AML-193 (cell line): ENCODE measurements at places on chromosomes 3 and 15.

DNA sequence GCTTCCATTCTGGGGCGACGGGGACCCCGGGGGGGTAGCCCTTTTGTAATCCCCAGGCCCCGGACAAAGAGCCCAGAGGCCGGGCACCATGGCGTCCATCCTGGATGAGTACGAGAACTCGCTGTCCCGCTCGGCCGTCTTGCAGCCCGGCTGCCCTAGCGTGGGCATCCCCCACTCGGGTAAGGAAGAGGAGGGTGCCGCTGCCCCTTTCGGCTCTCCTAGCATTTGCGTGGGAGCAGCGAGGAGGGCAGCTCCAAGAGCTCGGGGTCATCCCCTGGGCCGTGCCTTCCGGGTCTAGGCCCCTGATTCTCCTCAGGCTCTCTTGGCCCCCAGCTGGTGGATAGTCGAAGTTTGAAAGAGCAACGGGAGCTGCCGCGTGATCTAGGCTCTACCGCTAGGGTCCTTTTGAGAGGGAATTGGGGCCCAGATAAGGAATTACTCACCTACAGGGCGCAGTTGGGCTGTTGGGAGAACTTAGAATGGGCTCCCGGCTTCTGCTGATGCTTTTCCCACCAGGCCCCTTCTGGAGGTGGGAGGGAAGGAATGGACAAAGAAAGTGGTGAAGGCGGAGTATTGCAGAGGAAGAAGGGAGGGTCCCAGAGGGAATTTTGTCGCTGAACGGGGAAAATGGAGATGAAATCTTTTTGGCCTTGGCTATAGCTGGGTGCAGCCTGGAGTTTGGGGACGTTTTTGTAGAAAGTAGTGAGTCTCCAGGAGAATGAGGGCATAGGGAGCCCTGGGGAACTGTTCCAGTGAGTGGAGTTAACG is 615 bp downstream of the VPS18 start:
- DNase-seq = peak; percentile 80

GRCh38 chr3:175392653-175393052 is 533.5 kb downstream of the NAALADL2 start:
- no peak for DNase-seq

GRCh38 chr15:80732167-80732566 is 37.1 kb downstream of the ABHD17C start:
- DNase-seq = no peak

DNA sequence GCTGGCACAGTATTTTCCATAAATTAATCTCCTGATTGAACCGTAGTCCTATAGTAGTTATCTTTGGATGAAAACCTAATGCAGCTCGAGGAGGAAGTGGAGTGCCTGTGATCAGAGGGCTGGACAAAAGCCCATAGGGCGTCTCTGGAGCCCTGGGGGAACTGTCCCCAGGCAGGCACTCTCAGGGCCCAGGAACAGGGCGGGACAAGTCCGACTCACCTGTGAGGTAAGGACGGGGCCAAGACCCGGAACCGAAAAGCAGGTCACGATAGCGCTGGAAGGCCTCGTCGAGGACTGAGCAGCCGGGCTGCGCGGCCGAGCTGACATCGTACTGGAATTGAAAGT is 341 bp downstream of the HEXA start:
- peak; percentile 37 for DNase-seq

DNA sequence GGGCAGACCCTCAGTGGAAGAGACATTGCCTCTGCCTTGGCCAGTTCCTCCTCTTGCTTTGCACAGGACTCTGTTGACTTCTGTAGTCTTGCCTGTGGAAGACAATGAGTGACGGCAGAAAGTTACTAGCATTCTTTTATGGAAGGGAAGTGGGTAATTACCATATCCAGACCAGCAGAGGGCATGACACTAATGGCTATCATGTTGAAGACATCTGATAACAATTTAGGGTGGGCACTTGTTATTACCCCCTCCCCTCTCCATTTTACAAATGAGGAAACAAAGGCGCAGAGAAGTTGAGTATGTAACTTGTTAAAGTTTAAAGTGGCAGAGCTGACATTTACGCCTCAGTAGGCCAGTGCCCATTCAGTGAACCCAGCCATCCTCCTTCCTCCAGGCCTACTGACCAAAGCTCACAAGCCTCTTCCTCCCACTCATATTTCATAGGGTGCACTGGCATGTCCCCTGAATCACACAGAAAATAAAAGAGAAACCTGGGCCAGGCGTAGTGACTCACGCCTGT is 48.2 kb upstream of the FMN1 start:
- peak; percentile 15 for DNase-seq

DNA sequence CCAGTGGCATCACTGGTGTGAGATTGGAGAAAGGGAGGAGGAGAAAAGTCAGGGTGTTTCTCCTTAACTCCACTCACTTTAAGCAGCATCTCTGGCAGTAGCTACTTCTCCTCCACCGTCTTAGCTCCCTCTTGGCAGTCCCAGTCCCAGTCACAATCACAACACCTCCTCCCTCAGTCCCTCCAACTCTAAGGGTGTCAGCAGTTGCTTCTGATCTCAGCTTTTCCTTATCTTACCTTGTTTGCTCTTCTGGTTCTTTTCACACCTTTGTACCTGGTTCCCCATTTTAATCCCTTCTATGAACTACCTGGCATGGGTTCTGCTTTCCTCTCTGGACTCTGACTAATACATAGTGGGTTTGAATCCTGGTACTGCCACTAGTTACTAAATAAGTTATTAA is 188.3 kb upstream of the CTDSPL start:
- no peak for DNase-seq

DNA sequence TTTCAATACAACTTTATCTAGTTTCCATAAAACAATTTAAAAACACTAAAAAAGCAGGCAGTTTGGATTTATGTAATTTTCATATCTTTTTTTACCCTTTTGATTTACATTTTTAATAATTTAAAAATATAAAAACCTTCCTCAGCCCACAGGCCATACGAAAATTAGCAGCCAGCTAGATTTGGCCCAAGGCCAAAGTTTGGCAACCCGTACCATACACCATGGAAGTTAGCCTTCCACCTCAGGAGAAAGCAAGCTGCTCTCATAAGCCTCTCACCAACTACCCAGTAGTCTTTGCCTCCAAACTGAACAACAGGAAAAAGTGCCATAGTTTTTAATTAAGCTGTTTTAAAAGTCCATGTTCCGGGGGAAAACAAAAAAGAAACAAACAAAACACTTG is 107.3 kb upstream of the TRIM42 start:
- no peak for DNase-seq

DNA sequence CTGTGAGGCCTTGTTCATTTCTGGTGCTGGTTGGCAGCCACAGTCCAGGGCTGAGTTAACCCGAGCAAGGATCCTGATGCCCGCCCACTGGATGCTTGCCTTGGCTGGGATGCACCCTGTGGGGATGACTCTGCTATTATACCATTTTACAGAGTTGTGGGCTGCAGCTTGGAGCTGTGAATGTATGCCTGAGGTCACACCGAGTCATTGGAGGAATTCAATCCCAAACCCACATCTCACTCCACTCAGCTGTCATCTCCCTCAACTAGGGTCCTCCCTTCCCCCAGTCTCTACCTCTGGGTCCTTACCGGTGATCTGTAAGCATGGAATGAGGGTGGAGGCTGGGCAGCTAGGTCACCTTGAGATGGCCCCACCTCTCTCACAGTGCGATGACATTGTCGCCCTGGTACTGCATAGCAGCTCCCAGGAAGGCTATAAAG is 22.1 kb downstream of the MAPKAPK3 start:
- no peak for DNase-seq

DNA sequence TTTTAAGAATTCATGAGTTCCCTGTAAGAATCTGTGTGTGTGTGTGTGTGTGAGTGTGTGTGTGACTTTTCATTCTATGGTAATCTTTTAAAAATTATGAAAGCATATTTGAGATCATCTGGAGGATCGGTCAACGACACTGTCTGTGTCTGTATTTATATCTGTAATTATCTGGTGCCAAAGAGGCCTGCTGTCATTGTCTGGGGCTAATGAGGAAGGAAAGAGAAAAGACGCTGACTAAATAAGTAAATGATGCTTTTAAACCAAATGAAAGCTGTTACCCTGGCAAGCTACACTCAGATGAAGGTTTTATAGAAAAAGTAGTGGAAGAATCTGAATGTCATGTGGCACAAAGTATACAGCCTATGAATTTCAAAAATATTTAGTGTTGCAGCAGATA is 439.8 kb downstream of the RBMS3 start:
- no peak for DNase-seq

DNA sequence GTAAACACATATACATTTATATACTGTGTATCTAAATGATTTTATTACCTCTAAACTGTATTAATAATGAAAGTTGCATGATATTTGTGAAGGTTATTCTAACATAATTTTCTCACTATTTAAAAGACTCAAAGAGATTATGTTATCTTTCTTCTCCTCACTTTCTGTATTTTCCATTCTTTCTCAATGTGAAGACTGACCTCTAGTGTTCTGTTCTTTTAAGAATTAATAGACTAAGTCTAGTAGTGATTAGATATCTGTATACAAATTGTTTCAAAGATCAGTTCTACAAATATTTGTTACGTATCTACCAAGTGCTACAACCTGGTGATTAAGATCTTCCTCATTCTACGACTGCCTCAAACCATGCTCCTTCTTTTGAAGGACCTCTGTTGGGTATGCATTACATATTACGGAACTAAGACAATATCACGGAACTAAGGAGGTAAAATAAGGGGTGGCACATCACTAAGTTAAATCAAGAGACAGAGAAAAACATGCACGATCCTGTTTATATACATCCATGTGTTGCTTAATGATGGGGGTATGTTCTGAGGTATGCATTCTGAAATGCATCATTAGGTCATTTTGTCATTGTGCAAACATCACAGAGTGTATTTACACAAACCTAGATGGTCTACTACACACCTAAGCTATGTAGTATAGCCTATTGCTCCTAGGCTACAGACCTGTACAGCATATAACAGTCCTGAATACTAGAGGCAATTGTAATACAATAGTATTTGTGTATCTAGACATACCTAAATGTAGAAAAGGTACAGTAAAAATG is 161.5 kb upstream of the KBTBD8 start:
- DNase-seq = no peak

DNA sequence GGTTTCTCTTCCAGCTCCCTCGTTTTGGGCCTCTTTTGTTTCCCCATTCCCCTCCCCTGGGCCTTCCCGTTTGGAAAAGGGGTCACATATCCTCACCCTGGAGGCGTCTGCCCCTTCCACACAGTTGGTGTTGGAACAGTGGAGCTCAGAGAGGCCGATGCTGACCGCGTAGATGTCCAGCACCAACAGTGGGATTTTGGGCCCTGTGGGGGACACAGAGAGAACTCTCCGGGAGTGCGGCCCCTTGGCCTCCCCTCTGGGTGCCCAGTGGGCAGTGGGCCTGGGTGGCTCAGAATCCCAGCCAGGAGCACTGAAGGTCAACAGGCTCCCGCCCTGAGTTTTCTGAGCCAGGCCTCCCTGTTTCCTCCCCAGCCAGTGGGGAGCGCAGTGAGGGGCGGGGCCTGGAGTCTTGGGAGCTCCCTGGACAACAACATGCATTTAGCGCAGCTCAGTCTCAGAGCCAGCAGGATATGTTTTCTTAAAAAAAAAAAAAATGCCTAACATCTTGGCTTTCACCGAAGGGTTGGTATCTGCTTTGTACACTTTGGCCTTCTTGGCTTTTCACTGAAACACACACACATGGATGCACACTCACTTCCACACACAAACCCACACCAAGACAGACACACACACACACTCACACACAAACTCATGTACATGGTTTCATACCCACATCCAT is 670 bp upstream of the ISLR start:
- no peak for DNase-seq
